ENCODE measurements at places on chromosomes 11 and 22.
A peak's percentile ranks its signal among the peaks of the same experiment; 100 is the strongest.

DNA sequence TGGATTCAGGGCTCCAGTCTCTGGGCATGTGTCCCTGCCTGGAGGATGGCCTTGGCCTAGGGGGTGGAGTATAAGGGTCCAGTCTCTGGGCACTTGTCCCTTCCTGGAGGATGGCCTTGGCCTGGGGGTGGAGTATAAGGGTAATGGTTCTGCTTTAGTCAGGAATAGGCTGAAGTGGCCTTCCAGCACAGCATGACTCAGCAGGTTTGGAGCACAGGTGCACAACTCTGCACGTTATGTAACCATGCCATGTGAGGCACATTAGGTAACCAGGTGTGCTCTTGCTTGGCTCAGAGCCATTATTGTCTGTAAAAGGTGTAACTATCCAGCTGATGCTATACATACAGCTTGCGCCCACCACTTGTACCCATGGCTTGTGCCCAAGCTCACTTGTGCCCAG lies 48.4 kb upstream of the POLD3 start:
- no peak for DNase-seq

DNA sequence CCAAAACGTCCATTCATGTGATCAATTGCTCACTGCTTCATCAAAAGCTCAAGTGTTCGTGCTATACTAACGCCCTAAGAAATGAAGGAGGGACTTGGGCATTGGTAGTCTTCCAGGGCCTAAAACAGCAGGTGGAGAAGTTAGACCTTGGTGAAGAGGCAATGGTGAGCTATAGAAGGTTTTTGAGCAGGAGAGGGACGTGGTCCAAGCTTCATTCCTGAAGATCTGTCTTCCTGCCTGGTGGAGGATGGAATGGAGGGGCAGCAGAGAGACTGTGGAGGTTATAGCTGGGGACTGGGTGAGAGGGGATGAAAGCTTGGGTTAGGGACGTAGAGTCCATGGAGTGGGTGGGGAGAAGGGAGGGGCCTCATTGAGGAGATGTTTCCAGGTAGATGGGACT lies 97.7 kb downstream of the TP53I11 start:
- DNase-seq, result no peak

GRCh38 chr11:16167706-16168487 lies 188.4 kb downstream of the SOX6 start:
- DNase-seq, result no peak

DNA sequence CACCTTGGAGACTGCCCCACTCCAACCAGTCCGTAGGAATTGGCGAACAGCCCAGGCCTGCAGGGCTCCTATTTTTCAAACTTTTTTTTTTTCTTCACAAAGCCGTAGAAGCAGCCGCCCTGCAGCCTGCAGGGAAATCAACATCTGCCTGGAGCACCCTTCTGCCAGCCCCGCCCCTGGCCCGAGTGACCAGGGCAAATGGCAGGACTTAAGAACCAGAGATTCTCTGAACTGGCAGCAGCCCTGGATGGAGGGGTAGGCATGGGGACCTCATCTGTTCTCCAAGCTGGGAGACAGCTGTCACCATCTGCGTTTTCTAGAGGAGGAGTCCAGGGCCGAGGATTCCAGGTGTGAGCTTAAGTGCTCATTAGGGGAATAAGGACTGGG lies 5.6 kb downstream of the SCN2B start:
- DNase-seq, result no peak

DNA sequence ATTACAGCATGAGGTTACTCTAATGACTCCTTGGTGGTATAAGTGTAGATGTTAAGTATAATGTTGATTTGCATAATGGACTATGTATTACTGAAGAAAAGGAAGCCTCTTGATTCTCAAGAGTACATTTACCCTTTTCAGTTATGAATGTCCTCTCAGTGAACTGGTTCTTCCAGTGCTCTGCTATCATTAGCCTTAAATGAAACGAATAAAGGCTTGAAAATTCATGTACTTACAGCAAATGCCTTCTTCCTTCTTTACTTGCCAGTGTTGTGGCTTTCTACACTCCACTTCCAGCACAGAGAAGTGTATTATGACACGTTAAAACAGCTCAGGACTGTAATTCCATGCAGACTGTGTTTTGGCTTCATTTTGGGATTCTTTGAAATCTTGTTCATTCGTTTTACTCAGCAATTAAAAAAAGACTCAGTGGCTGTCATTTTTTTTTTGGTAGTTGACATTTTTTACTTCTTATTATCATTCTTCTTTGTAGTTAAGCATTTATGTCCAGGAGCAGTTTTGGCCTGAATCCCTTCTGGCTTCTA lies 96.9 kb downstream of the MTMR3 start:
- DNase-seq, result peak; percentile 16

- DNase-seq, result no peak
These were observed 55.8 kb downstream of the SC5D start for GRCh38 chr11:121348220-121348875.

- DNase-seq, result peak; percentile 56
These were observed 27.8 kb downstream of the WEE1 start for GRCh38 chr11:9601037-9601875.

DNA sequence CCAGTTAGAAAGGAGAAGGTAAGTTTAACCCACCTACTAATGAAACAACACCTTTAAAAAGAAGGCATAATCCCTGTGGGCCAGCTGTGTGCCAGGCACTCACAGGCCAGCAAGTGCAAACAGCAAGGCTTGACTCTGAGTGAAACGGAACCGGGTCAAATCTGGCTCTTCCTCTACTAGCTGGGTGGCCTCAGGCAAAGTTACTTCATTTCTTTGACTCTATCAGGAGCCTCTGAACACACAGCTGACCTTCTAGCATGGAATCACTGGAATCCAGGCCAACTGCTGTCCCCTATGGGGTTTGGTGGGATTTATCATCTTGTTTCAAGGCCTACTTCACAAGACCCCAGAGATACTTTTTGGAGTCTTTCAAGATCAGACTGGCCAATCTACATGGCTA lies 3.3 kb downstream of the RAB38 start:
- DNase-seq, result no peak

DNA sequence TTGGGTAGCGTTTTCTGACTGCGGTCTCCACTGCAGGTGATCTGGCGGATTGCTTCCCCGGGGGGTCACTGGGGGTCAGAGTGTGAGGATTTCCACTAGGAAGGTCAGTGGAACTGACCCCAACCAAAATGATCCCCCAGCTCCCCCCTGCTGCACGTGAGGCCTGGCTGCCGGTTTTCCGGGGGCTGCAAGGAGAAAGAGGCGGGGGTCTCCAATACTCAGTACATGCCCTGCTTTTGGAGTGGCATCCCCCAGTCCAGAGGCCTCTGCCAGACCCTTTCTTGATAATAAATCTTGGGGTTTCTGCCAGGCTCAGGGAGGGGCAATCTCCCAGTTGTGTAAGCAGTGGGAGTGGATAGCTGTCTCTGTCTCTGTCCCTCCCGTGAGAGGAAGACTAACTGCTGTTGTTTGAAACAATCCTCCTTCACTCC lies 71.5 kb upstream of the RTL6 start:
- no peak for DNase-seq

DNA sequence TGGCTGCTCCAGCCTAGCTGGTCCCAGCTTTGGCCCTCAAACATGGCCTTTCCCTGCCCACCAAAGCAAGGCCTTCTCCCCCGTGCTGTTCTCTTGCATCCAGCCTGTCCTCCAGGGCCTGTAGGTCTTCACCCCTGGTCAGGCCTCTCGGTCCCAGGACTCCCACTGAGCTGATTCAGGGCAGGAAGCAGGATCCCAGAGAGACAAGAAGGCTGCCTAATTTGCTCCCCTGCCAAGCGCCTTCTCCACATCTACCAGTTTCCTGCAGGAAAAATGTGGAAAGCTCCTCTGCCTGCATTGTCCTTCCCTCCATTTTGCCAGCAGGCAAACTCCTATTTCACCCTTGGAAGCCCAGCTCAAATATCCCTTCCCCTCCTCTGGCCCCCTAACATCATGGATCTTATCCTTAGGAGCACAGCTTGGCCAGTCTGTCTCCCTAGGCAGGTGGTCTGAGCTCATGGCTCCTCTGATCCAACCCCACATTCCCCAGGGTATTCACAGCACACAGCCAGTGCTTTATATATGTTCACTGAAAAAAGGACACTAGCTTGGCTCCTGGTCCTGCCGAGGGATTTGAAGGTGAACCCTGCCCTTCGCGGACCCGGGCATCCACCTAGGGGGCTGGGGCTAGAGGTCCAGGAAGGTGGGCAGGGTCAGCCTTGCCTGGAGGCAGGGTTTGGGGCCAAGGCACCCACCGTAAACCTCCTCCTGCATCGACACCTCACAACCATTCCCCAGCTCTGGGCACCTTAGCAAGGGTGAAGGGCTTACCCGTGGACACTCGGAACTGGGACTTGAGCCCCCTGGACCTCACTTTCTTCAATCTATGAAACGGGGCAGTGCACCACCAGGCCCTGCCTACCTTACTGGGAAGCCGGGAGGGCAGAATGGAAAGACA lies 968 bp downstream of the RHBDD3 start:
- no peak for DNase-seq

DNA sequence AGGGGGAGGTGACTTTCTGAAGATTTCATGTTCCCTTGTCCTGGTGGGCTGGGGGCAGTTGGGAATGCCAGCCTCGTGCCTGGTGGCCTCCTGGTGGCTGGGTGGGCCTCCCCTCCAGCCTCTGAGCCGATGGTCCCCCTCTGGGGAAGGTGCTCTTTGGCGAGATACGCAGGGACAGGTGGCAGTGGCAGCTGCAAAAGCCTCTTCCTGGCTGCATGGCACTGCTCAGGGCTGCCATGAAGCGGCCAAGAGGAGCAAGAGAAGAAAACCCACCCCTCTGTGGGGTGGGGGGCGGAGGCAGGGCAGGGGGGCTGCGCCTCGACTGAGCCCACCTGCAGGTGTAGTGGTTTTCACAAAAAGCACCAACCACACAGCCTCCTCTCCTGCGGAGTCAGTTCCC lies 61.8 kb upstream of the PHF21B start:
- no peak for DNase-seq

GRCh38 chr22:27918341-27919221 lies 475 bp downstream of the PITPNB start:
- peak; percentile 55 for DNase-seq

DNA sequence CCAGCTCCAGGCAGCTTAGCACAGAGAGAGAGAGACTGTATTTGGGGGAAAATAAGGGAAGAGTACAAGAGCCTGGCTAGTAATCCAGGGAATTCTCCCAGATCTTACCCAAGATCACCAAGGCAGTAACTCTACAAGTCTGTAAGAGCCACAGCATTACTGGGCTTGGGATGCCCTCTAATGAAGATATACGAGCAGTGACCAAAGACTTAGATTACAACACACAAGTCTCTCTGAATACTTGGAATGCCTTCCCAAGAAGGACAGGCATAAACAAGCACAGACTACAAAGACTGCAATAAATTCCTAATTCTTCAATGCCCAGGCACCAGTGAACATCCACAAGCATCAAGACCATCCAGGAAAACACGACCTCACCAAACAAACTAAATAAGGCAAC lies 17.7 kb downstream of the DNAJC24 start:
- no peak for DNase-seq

DNA sequence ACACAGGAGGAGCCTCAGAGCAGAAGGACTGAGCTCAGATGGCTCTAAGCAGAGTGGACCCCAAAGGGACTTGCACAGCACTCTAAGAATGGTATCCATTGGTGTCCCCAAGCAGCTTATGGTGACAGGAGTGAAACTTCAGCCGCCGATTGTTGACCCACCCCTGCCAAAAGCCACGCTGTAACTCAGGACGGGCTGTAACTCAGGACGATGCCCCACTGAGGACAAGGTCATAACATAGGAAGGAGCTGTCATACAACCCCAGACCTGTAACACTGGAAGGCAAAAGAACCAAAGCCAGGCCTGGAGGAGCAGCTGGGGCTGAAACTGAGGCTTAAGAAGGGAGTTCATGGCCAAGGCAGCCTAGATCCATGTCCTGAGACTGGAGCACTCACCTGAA lies 14.2 kb downstream of the CD59 start:
- DNase-seq, result no peak

DNA sequence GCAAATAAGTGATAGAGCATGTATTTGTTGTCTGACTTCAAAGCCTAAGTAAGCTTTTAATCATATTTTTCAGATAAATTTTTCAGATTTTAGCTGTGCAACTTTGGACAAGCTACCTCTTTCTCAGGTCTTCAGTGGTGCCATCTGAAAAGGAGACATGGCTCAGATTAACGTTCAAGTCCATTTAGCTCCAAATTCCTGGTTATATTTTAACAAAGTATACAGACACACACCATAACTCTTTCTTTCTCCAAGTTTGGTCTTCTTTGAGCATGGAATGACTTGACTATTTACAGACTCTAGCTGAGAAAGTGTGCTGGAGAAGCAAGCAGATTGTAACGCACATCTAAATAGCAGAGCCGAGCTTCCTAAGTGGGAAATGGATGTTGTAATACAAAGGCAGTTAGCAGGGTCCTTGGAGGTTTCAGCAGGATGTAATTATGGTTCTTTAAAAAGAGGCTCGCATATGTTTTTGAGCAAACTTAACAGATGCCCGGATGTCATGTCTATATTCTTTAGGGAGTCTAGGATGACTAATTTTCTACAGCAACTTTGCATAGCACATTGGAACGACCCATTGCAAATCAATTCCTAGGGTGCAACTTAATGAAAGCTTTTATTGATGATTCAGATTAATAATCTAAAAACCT lies 128.1 kb upstream of the E2F8 start:
- no peak for DNase-seq

GRCh38 chr22:39448205-39449054 lies 8.4 kb upstream of the MGAT3 start:
- DNase-seq, result no peak

DNA sequence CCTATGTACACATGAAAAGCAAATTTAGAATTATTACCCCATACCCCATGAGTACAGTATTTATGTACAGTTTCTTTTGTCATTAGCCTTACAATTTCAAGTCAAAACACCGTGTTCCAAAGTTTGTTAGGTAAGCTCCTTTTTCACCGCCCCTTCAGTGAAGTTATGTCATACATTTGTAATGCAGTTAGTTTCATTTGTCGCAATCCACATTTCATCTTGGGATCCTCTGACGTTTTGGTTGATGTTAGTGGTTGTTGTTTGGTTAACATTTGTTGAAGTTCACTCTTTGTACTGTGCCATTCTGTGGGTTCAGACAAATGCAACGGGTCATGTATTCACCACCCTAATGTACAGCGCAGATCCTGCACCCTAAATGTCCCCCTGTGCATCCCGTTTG lies 45.2 kb downstream of the ARHGEF12 start:
- no peak for DNase-seq

GRCh38 chr11:64786308-64786707 lies 8.0 kb upstream of the SF1 start:
- DNase-seq, result no peak

- peak; percentile 68 for DNase-seq
These were observed 5.5 kb downstream of the SEPTIN3 start for GRCh38 chr22:41974691-41975290.

Measured in GM13977 (cell line).